NCI-H226 (cell line): ENCODE measurements at places on chromosomes 1 and 21.
A peak's percentile ranks its signal among the peaks of the same experiment; 100 is the strongest.

- peak; percentile 77 for DNase-seq
These were observed 1004.0 kb downstream of the KCNT2 start for GRCh38 chr1:195604287-195604686.

DNA sequence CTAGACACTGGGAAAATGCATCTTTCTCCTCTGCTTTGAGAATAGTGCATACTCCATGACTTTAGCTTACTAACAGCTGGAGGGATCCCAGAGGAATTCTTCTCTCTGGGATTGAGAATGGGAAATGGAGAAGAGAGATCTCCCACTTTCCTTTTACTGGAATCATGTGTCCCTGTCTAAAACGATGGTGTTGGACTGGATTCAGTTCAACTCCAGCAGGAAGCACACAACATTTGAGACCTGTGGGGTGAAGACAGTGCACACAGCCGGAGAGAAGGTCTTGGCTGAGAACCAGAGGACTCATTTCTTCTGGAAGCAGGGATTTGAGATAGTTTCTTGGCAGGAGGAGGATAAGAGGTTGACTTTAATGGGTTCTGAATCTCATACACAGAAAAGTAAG lies 58.7 kb downstream of the TRABD2B start:
- no peak for DNase-seq

DNA sequence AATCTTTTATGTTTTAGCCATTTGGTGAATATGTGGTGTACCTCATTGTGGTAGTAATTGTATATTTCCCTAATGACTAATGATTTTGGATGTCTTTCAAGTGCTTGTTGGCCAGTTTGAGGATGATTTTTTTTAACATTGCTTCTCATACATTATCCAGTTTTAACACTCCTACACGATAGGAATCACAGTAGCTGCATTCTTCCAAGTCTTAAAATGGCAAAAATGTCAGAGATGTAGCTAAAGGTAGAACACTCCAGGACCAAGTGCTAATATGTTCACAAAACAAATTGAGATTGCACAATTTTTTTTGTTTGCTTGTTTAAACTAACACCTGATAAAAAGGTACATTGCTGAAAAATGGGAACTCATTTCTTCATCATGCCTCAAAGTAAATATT lies 11.7 kb downstream of the USP25 start:
- DNase-seq: peak; percentile 65

DNA sequence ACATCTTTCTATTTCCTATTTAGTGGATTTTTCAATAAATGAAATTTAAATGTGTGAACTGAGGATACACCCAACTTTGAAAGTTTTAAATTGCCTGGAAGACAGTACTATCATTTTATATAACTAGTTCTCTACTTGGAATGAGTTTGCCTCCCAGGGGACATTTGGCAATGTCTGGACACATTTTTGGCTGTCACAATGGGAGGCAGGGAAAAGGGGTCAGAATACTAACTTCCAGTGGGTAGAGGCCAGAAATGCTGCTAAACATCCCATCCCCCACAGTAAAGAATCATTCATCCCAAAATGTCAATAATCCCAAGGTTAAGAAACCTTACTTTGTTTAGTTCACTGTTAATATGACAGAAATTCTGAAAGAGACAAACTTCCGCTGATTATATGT lies 13.2 kb upstream of the NRAS start:
- DNase-seq: no peak

GRCh38 chr1:20405893-20406604 lies 80.0 kb downstream of the CAMK2N1 start:
- no peak for DNase-seq

DNA sequence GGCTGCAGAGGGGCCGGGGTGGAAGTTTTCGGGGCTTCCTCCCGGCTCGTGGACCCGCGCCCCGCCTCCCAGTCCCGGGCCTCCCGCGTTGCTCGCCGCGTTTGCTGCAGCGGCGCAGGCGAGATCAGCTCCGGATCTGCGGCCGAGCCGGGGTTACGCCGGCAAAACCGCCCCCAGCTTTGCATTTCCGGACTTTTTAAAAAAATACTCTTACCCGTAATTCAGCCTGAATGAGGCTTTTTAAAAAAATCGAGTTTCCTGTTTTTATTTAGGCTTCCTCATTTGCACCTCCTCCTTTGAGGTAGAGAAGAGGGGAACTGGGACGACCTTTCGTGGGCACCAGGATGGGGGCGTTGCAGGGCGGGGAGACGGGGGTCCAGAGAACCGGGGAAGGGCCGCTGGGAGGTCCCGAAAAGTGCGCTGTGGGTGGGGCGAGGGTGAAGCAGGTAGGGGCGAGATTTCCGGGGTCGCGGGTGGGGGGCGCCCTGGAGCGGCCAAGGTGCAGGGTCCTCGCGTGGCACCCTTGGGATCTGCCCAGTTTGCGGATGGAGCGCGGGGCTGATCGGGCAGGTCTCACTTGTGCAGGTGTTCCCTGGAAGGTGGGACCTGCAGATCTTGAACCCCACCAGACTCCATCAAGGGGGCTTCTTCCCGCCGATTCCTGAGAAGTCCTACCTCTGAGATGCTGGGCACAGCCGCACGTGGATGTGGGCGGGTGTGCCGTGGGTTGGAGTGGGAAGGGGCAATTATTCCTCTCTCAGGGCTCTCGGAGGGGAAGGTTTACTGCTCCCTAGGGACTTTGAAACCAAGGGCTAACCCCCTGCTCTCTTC lies 1.1 kb downstream of the PIK3CD start:
- DNase-seq: no peak
